ENCODE measurements at places on chromosomes 4 and X.
A peak's percentile ranks its signal among the peaks of the same experiment; 100 is the strongest.

DNA sequence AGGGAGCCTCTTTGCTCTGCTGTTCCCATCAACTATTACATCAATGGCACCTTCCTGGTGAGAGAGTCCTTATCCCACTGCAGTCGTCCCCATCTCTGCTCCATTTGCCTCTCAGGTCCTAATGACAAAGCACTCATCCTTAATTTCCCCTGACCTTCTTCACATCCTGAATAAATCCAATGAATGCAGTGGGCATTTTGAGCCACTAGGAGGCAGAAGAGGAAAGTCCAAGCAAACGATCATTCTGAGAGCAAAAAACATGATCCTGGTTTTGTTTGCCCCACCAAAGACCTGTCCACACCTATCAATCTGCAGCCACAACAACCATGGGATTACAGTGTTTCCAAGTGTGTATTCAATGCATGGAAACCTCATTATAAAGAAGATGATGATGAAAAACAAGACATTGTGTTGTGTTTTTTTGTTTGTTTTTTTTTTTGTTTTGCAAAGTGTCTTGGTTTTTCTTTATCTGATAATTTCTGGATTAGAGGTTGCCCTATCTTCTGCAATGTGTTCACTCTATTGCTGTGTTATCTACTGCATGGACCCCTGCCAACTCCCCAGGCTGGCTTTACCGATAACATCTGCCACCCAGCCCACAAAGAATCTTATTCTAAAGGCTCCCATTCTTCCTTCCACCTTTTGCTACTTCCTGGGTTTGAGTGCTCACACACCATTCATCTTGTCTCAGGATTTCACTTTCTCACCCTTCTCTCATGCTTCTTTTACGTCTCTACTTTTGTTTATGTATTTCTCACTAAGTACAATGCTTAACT lies 207.2 kb downstream of the NLGN4X start:
- peak; percentile 17 for DNase-seq

- DNase-seq, result peak; percentile 29
These were observed 20.4 kb upstream of the FRMPD3 start for GRCh38 chrX:107429090-107429489.

DNA sequence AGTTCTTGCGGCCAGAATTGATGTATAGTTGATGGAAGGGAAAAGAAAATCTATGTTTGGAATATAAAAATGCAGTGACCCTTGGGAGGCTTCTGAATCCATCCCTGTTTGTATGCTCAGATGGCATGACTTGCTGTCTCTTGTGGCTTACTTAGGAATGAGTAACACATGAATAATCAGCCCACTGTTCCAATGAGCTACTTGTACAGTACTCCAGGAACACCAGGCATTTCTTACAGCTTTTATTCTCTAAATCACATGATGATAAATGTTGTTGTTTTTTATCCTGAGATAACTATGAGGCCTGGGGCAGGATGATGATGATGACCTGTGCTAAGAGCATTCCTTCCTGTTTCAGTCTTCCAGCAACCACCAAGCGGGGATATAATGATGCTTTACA lies 18.9 kb downstream of the TMPRSS11E start:
- DNase-seq, result peak; percentile 70

GRCh38 chrX:63959975-63960374 lies 175.0 kb upstream of the ARHGEF9 start:
- DNase-seq, result no peak

DNA sequence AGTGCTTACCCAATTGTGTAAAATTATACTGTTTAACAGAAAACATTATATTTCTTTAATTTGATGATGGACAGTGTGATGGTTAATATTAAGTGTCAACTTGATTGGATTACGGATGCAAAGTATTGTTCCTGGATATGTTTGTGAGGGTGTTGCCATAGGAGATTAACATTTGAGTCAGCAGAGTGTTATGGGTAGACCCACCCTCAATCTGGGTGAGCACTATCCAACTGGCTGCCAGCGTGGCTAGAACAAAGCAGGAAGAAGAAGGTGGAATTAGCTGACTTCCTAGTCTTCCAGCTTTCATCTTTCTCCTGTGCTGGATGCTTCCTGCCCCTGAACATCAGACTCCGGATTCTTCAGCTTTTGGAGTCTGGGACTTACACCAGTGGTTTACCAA lies 42.1 kb downstream of the HS6ST2 start:
- DNase-seq, result no peak

GRCh38 chr4:55910140-55910539 lies 38.6 kb upstream of the CEP135 start:
- DNase-seq, result peak; percentile 6

GRCh38 chrX:12007881-12008280 lies 130.4 kb upstream of the FRMPD4 start:
- peak; percentile 76 for DNase-seq

- DNase-seq, result no peak
These were observed 263.7 kb upstream of the UGT8 start for GRCh38 chr4:114334884-114335330.

DNA sequence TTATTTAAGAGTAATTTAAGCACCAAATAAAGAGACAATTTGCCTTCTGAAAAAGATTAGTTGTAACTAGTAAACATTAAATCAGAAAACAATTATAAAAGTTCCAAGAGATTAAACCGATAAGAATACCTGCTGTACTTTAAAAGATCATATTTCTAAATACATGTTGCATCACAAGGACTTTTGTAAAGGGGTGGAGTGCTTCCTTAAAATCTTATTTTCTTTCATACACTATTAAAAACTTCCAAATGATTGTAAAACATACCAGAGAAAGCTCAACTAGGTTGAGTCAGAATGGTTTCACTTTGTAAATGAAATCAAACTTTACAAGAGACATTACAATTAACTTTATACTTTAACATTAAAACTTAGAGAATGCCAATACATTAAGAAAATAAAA lies 41.8 kb downstream of the ACSL4 start:
- DNase-seq, result no peak

- no peak for DNase-seq
These were observed 43.5 kb downstream of the SLC4A4 start for GRCh38 chr4:71382125-71382899.

DNA sequence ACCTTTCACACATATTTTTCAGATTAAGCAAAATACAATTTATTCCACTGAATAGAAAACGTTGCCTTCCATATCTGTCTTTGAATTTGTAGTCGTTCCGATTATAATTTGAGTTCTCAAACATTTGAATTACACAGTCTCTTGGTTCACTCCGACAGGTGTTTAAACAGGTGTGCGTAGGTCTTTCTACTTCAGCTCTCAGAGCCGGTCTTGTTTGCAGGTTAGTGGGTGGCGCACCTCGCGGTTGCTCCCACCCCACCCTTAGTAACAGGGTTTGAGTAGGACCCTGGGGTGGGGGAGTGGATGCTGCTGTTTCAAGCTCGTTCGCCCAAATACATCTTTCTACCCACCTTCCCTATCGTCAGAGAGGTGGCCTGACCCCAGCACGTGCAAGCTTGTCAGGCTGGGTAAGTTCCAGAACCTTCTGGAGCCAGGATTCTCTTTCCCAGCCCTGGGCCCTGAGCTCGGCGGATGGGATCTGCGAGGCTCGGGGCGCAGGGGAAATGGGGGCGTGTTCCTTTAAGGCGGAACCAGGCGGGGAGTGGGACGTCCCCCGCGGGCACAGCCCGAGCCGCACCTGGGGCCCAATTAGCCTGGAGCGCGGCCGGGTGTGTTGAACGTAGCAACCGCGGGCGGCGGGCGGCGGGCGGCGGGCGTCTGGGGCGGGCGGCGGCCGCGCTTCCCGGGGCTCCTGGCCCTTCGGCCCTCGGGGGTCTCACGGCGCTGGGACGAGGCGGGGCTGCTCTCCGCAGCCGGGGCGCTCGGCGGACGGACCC lies at the start of gene FAM149A:
Gene FAM149A (plus strand): TSS at position 591 of the 776 bp plus-strand sequence.
- peak; percentile 59 for DNase-seq

DNA sequence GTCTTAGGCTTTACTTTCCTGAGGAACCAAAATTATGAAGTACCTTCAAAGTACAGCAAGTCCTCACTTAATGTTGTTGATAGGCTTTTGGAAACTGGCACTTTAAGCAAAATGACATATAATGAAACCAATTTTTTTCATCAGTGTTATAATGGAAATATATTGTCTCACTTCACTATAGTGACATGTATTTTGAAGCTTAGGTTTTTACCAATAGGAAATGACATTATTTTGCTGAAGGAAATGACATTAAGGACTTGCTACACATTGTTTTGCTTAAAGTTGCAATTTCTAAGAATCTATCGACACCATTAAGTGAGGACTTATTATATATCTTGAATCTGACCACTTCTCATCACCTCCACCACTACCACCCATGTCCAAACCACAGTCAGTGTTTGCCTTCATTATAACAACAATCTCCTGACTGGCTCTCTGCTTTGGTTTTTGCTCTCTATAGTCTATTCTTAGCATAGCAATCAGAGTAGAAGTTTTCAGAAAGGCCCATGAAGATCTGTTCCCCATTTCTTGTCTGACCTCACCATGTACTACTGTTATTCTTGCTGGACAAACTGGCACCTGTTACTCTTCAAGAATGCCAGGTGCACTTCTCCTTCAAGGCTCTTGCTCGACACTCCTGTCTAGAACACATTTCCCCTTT lies 311.2 kb downstream of the BMPR1B start:
- no peak for DNase-seq

- DNase-seq, result peak; percentile 67
These were observed at the start of gene STBD1 for GRCh38 chr4:76305971-76306881. STBD1 (plus strand) TSS chr4:76306733; CDS start chr4:76306770, 37 bp downstream.

DNA sequence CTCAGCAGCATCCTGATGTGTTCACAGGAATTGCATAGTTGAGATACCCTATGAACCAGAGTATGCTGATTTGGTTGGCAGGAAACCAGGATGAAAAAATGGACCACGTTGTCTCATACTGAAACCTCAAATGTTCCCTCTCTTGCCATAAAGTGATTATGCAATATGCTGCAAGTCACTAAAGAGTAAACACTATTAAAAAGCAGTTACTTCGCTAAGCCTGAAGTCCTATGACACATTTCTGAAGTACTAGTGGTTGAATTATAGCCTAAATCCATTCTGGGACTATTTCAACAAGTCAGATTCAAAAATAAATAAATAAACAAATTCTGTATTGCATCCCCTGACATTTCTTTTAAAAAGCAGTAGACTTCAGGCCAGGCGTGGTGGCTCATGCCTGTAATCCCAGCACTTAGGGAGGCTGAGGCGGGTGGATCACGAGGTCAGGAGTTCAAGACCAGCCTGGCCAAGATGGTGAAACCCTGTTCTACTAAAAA lies 106.0 kb upstream of the NAP1L5 start:
- DNase-seq, result no peak

Measured in ACHN (cell line).